ENCODE measurements at places on chromosomes 3 and 15.

GRCh38 chr3:141305436-141305835 lies 62.9 kb upstream of the ZBTB38 start:
- no peak for DNase-seq

DNA sequence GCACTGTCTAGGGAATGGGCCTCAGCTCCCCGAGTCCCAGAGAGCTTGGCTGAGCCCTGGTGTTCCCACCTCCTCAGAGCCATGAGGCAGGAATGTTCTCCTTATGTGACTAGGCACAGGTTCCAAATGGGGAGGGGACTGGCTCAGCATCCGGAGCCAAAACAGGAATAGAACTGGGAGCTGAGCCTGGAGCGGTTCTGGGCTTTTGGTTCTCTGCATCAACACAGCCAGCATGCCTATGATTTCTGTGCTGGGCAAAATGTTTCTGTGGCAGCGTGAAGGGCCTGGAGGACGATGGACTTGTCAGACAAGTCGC lies at the start of gene FAM131A:
Gene FAM131A (plus strand): TSS at position 202 of the 316 bp plus-strand sequence. CDS start 31 bp downstream, at position 233.
- DNase-seq, result no peak

GRCh38 chr3:69787436-69788168 lies 48.3 kb downstream of the MITF start:
- DNase-seq, result peak; percentile 29

GRCh38 chr3:14633819-14634424 lies 17.6 kb upstream of the CCDC174 start:
- peak; percentile 7 for DNase-seq

DNA sequence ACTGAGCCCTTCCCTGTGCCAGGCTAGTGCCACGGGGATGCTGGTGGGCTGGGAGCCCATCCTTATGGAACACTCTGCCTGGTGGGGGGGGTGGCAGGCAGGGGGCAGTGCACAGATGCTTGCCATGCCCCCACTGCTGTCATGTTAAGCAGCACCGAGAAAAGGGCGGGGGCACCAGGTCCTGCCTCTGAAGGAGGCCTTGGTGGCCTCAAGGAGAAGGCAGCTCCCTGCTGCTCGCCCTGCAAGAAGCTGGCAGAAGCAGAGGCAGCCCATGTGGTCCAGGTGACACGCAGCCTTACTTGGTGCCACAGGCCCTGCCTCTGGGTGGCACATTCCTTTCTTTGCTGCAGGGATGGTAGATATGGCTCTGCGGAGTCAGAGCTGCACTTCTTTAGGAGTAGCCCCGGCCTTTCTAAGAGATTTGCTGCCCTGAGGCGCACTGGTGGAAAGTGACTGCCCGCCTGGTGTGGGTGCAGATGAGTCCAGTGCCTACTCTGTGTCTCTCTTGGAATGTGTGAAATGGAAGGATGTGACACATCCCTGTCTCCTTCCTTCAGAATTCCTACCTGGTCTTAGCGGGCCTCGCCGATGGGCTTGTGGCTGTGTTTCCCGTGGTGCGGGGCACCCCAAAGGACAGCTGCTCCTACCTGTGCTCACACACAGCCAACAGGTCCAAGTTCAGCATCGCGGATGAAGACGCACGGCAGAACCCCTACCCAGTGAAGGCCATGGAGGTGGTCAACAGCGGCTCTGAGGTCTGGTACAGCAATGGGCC lies 145.8 kb downstream of the LRRK1 start:
- no peak for DNase-seq

GRCh38 chr3:180626844-180627243 lies 24.9 kb downstream of the TTC14 start:
- no peak for DNase-seq

DNA sequence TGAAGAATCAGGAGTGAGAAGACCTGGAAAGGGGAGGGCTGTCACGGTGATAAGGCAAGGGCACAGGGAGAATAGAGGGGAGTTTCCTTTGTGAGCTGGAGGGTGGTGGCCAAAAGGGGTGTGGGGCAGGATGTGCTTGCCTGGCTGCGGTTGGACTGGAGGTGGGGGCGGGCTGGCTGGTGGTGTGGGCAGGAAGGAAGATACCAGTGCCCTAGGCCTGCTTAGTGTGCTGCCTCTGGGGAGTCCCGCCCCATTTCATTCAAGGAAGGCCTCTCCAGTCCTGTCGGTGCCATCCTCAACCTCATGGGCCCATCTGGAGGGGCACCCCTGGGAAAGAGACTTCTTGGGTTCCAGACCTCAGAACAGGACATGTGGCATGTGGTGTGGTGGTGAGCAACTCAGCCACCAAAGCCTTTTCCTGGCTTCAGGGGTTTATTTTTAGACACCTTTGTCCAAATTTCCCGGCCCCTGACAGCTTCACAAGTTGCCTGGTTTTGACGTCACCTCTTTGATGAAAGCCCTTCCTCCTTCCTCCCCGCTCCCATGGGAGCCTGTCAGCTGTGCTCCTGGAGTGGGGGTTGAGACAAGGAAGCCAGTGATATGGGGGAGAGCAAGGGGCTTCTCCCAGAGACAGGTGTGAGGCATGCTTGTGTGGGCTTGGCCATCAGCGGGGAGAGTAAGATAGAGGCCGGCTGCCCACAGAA lies 15.6 kb downstream of the TEX264 start:
- DNase-seq, result no peak

- no peak for DNase-seq
Measured at GRCh38 chr3:196645096-196645495, 5.6 kb downstream of the NRROS start.

- DNase-seq, result no peak
Measured at GRCh38 chr3:138542977-138543376, 51.1 kb downstream of the CEP70 start.

- DNase-seq, result no peak
Measured at GRCh38 chr3:187522293-187522692, 147.9 kb downstream of the SST start.

DNA sequence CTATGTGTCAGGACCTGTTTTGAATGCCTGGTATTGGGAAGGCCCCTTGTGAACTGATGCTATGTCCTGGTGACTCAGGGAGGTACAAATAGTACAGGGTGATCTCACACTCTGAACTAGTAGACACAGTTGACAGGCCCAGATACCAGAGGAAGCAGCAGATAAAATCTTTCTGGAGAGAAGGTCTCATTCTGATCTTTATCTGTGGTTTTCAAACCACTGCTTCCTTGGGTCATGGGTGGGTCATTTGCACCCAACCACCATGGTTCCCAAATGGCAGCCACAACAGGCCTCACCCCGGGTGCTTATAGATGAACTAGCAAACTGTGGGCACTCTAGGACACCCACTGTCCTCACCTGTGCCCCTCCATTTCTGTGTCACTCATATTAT lies 43.4 kb downstream of the PXYLP1 start:
- no peak for DNase-seq

DNA sequence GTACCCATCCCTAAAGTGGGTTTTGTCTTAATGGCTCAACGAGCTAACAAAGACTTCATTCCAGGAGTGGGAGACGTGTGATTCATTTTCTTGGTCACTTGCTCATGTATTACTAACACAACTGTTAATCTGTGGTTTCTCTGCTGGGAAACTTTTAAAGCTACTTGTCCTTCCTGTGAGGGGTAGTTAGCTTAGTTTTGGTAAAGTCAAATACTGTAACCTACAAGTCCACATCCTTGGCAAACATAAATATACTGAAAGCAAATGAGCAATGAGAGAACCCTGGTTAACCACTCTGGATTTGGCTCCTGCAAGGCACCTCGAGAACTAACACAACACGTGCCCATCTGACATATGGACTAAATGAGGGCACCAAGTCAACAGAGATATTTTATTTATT lies 19.9 kb downstream of the NOX5 start:
- peak; percentile 26 for DNase-seq

GRCh38 chr3:9730657-9731205 lies 804 bp upstream of the BRPF1 start:
- DNase-seq, result peak; percentile 6

DNA sequence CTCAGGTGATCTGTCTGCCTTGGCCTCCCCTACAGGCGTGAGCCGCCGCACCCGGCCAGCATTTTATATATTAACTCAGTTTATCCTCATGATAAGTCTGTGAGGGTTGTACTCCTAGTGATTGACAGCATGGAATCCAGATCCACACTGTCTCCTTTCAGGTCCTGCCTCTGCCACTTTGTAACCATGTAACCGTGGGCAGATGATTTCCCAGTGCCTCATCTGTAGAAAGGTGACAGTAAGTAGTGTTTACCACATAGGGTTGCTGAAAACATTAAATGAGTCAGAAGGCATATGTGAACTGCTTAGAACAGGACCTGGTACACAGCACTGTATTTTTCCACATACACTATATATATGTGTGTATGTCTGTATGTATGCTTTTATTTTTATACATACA lies 2.4 kb downstream of the FYTTD1 start:
- DNase-seq, result no peak

DNA sequence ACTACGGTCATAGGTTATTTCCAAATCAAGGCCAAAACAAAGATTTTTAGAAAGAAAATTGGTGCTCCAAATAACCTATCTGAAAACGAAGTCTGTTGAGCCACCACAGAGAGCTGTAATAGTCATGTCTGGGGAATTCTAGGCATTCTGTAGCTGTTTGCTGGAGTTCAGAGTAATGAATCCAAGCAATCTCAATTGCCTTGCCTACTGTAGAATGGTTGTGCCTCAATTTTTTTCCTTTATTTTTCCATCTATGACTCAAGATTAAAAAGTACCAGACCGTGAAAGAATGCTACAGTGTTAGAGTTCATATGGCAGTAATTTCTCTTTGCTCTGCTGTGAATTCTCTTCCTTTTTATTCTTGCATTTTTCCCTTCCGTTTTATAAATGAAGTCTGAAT lies 1007.2 kb upstream of the ALCAM start:
- DNase-seq, result peak; percentile 43

- DNase-seq, result no peak
Measured at GRCh38 chr3:76474632-76475031, 565.3 kb upstream of the ROBO2 start.

- no peak for DNase-seq
Measured at GRCh38 chr3:52697632-52697965, 8.0 kb downstream of the GLT8D1 start.

DNA sequence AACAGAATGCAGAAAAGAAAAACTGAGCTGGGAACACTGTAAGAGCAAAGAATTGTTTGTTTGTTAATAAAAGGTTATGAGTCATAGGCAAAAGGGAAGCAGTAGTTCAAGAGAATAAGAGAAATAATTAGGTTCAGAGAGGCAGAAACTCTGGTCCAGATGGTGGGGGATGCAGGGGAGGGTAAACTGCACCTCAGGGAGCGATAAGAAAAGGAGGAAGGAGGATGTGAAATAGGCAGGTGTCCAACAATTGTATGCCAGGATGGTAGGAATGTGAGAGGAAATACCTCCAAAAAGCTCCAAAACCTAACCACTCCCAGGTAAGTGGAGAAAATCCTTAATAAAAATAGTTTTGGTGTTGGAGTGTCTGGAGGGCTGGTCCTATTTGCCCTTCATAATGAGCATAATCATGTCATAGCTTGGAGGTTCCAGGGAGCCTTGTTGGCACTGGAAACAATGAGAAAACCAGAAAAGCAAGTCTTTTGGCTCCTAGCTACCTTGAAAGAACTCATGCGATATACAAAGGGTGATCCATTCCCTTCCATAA lies 405.4 kb upstream of the TBL1XR1 start:
- no peak for DNase-seq

- DNase-seq, result no peak
Measured at GRCh38 chr15:92290359-92290992, 103.2 kb upstream of the ST8SIA2 start.

DNA sequence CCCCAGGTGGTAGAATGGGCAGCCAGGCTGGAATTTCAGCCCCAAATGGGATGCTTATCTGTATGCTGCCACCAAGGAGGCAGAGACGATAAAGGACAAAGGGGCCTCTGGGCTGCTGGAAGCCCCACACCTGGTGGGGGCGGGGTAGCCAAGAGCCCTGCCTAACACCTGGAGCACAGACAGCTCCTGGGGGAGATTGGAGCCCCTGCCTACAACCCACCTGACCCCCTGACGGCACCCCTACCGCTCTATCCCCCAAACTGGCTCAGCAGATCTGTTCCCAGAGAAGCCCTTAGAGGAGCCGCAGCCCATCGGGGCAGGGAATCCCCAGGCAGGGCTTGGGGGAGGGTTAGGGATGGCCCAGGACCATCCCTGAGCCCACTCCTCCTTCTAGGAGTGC lies 15.8 kb upstream of the SEMA3F start:
- DNase-seq, result no peak

DNA sequence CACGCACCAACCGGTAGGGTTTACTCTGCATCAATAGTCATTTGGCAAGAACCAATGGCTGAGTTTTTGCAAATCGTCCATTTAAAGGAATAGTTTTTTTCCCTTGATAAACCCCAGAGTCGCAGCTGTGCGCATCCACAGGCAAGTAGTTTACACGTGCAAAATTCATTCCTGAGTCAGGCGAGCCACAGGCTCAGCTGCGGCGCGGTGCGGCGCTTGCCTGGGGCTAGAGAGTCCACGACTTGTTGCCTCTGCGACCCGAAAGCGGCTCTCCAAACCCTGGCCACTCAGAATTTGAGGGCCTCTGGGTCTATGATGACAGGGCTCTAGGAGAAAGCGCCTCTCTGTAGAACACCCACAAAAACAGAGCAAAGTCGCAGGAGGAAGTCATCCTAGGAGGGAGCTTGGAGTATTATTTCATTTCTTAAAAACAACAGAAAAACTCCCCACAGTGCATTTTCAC lies 36.7 kb downstream of the ZIC4 start:
- DNase-seq, result no peak

- no peak for DNase-seq
Measured at GRCh38 chr15:65641768-65642475, 20.2 kb downstream of the SLC24A1 start.

DNA sequence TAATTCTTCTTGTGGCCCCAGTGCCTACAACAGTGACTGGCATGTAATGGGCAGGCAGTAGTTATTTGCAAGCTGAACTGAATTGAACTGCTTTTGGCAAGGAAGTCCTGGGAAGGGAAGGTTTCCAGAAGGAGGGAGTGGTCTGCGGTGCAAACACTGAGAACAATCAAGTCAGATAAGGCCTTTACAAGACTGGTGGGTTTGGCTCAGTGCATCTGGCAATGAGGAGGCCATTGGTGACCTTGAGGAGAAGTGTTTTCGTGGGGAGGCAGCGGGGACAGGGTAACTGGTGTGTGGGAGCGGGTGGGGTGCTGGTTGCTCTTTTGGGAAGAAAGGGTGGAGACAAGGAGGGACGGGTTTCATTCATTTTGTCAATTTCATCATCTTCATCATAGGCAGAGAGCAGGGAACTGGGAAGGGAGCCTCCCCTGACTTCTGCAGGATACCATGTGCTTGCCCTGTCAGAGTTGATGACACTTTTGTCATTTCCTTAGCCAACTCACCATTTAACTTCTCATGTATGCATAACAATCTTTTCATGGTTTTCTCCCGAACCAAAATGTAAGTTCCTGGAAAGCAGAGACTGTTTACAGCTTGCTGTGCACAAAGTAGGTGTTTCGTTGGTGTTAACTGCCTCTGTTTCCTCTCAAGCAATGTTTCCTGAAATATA lies 8.4 kb upstream of the EHD4 start:
- DNase-seq, result no peak

- no peak for DNase-seq
Measured at GRCh38 chr3:182715006-182715405, 78.3 kb upstream of the ATP11B start.

- DNase-seq, result no peak
Measured at GRCh38 chr3:123031051-123031450, 3.5 kb upstream of the SEMA5B start.
